ENCODE measurements at places on chromosomes 6 and 20. TPM values are rescaled to one million over a fixed set of nuclear protein-coding genes. Genes with fewer than 3 reads are reported as not detected.

The PLG gene
- total RNA-seq, result 0.16 TPM

The BLOC1S5 gene
- total RNA-seq, result 10.3 TPM

- DNase-seq, result no peak
- H3K36me3 ChIP-seq, result no peaks in the 10 kb centered on the region
- H3K4me1 ChIP-seq, result no peaks in the 10 kb centered on the region
- H3K27ac ChIP-seq, result no peak overlapping the region
Measured at GRCh38 chr6:5208471-5208971, 52.2 kb downstream of the LYRM4 start.

- no peak overlapping the region for H3K4me3 ChIP-seq
- H3K27ac ChIP-seq, result no peak overlapping the region
- no peaks in the 10 kb centered on the region for H3K27me3 ChIP-seq
- no peaks in the 10 kb centered on the region for H3K36me3 ChIP-seq
Measured at GRCh38 chr20:38833857-38834164, 28.3 kb downstream of the PPP1R16B start.

- DNase-seq, result no peak
- H3K4me1 ChIP-seq, result no peaks in the 10 kb centered on the region
- H3K27me3 ChIP-seq, result no peaks in the 10 kb centered on the region
- H3K27ac ChIP-seq, result no peak overlapping the region
Measured at GRCh38 chr6:140546640-140547039, 1172.2 kb upstream of the CITED2 start.

Data from colonic mucosa (tissue), 4 donors.